NCI-H524 (cell line): ENCODE measurements at places on chromosomes 3 and 15.

GRCh38 chr3:158790901-158791589 lies 10.8 kb upstream of the MFSD1 start:
- peak; percentile 46 for DNase-seq

GRCh38 chr3:76497636-76498035 lies 542.3 kb upstream of the ROBO2 start:
- no peak for DNase-seq

DNA sequence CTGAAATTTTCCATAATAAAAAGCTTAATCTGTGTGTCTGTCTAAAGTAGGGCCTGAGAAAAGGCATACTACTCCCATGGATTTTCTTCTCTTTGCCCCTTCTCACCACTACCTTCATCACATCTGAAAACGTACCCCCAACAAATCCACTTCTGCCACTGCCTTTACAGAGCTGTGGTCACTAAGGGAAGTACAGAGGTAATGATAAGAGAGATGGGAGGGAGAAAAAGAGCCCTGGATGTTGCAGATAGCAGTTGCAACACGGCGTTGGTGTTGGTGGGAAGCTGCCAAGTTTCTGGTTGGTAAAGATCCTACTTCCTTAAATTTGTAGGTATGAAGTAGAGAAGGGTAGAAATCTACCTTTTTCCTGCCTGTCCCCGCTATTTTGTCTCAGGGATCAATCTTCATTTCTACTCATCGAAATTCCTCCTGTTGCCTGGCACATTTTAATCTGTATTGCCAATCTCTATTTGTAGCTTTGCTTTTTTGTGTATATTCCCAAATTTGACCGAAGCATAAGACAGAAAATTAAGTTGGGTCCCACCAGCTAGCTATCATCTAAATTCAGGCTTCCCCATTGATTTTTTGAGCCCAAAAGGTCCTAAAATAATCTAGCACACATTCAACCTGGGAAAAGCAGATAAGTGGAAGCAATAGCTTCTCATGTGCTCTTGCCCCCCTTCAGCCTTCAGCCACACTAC lies 102.9 kb downstream of the TFDP2 start:
- no peak for DNase-seq

DNA sequence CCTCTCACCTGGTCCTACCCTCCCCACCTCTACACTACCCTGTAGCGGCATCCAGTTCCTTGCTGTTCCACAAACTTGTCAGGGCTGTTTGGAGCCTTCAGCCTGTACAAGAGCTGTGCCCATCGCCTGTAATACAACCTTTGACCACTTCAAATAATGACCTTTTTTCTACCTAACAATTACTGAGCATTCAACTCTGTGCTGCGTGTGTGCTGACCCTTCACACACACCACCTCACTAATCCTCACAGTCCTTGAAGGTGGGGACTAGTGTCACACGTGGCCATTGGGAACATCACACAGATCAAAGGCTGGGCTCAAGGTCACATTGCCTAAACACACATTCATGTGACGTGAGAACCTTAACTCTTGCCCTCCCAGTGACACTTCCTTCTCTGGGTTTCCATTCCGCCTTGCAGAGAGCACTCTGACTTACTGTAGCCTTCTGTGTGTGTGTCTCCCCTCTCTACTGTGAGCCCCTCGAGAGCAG lies 3.1 kb downstream of the C3orf20 start:
- DNase-seq, result no peak

- DNase-seq, result no peak
Observed at GRCh38 chr15:74250266-74250665, 14.1 kb downstream of the CCDC33 start.

DNA sequence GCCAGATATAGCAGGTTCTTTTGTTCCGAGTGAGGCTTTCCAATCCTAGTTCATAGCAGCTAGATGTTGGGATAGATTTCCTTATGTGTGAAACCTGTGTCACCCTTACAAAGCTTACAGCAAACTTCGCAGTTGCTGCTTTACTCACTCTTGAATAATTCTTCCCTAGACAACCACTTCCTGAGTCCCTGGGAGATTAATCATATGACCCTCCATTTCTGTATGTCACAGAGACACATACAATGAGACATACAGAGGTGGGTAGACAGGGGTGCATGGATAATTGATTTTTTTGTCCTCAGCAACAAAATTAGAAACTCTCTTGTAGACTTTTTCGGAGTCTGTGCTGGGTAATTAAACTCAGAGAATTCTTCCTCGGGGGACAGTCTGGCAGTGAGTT lies 163.2 kb downstream of the NSUN3 start:
- no peak for DNase-seq

- no peak for DNase-seq
Observed at GRCh38 chr3:73228437-73228836, 167.0 kb downstream of the EBLN2 start.

GRCh38 chr3:164897342-164897741 lies 181.0 kb downstream of the SI start:
- DNase-seq, result no peak

GRCh38 chr3:10968401-10968800 lies 24.1 kb upstream of the SLC6A1 start:
- no peak for DNase-seq

GRCh38 chr3:120495809-120496208 lies 45.0 kb upstream of the FSTL1 start:
- DNase-seq, result no peak

DNA sequence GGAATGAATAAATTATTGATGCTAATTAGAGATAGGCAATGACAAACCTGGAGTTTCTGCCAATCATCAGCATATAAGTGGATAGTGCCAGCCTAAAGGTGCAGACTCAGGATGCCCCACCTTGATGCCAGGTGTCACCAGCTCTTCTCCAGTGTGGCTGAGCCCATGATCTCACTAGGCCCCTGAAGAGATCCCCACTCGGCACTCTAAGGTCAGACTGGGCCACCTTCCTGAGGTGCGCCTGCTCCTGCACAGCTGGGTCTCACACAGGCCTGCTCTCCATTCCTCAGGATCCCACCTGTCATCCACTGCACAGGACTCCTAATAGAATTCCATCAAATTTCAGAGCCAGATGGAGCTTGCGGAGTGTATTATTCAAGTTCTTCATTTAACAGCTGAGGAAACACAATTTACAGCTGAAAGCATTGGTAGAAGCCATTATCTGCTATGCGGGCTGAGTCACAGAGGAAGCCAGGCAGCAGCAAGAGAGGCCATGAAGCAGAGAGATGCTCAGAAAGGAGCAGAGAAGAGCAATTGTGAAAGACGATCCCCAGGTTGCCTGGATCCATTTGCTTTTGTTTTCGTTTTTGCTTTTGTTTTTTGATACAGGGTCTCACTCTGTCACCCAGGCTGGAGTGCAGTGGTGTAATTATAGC lies 25.1 kb upstream of the FSTL1 start:
- peak; percentile 12 for DNase-seq

DNA sequence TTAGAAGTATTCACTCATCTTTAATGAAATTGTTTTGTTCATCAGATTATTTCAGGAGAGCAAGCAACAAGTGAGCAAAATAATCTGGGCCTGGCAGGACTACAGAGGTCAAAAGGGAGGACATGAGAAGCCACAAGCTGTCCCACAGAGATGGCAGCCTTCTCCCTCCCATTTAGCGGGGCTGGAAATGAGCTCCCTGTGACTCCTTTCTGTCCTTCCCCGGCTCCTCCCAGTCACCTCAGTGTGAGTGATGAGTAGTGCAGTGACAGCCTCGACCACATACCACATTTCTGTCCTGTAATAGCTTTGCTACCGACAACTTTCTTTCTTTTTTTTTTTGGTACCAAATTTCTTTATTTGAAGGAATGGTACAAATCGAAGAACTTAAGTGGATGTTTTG lies 38.0 kb downstream of the RAB7A start:
- no peak for DNase-seq

GRCh38 chr15:66404532-66404931 lies 17.8 kb downstream of the MAP2K1 start:
- DNase-seq, result no peak

DNA sequence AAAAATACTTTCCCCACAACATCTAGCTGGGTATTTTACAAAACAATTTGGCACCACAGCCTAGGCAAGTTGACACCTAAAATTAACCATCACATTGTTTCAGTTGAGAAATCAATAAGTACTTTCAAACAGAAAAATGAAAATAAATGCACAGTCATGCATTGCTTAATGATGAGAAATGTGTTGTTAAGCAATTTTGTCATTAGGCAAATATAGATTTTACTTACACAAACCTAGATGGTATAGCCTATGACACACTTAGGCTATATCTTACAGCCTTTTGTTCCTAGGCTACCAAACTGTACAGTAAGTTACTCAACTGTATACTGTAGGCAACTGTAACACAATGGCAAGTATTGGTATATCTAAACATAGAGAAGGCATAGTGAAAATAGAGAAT lies 608.6 kb upstream of the BCHE start:
- no peak for DNase-seq

GRCh38 chr15:88949734-88950400 lies 36.7 kb upstream of the MFGE8 start:
- no peak for DNase-seq

GRCh38 chr3:169509359-169509758 lies 154.2 kb downstream of the MECOM start:
- no peak for DNase-seq

DNA sequence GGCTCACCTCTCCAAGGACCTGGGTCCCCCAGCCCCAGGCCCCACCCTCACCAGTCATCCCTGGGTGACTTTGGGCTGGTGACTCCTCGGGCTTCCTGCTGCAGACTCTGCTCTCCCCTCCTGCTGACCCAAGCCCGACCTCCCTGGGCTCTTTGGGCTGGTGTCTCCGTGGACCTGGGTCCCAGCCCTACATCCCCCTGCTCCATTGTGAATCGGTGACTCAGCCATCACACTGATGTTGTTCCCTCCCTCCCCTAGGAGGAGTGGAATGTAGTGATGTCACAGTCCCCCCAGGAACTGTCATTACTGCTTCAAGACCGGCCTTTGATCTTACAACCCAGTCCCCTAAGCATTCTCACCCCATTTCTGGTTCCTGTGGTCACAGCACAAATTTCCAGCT lies 83.7 kb downstream of the ADAMTS7 start:
- no peak for DNase-seq

- DNase-seq, result no peak
Observed at GRCh38 chr3:23319366-23320312, 116.5 kb downstream of the UBE2E2 start.

DNA sequence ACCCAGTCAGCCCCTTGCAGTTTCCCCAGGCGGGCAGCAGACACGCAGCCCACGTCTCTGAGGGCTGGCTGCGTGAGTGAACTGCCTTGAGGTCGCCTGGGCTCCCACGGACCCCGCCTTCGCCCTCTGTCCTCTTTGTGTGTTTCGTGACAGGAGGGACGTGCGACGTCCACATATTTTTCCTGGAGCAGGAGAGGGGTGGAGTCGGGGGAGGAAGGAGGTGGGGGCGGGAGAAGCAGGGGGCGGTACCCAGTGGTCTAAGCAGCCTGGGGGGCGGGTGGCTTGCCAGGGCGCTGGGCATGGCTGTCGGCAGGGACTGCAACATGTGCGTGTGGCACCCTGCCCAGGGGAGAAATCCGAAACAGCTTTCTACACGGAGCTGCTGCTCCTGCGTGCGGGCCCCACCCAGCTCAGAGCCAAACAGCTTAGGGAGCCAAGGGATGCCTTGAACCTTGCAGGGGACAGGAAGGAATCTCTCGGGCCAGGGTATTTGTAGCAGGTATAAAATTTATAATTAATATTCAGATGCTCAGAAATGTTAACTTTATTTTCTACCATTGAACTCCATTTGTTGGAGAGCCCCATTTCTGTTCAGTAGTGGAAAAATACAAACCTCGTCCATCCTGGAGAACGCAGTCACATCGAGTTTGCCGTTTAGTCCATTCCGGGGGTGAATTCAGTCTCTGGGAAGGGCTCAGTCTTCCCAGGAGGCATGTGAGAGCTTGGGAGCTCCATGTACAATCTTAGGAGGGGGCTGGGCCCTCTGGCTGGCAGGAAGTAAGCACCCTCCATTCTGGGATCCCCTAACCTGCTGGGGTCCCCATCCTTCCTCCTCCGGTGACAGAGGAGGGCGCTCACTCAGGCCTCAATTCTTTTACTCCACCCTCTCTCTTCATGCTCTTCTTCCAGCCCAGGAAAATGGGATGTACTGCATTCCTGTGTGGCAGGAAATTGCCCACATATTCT lies 79.1 kb upstream of the MEF2A start:
- DNase-seq, result peak; percentile 95

DNA sequence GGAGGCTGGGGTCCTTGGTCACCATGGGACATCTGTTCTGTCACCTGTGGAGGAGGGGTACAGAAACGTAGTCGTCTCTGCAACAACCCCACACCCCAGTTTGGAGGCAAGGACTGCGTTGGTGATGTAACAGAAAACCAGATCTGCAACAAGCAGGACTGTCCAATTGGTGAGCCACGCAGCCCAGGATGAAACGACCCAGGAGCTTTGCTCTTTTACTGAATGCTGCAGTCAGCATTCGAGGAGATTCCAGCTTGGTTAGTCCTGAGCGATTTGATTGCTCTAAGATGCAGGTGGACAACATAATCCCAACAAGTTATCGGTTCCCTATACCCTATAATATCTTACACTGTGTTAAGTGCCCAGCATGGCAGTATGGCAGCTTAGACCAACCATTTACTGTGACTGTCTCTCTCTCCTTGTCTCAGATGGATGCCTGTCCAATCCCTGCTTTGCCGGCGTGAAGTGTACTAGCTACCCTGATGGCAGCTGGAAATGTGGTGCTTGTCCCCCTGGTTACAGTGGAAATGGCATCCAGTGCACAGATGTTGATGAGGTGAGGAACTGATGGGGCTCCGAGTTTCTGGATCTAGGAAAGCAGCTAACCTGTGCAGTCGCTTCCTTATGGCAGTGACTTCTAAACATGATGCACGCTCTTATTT lies 7.8 kb downstream of the THBS1 start:
- DNase-seq, result no peak

GRCh38 chr15:89198196-89198595 lies 23.2 kb downstream of the RLBP1 start:
- no peak for DNase-seq

GRCh38 chr3:187717572-187717971 lies 15.2 kb upstream of the RTP2 start:
- no peak for DNase-seq

- DNase-seq, result no peak
Observed at GRCh38 chr3:55687526-55687925, 200.4 kb upstream of the WNT5A start.

DNA sequence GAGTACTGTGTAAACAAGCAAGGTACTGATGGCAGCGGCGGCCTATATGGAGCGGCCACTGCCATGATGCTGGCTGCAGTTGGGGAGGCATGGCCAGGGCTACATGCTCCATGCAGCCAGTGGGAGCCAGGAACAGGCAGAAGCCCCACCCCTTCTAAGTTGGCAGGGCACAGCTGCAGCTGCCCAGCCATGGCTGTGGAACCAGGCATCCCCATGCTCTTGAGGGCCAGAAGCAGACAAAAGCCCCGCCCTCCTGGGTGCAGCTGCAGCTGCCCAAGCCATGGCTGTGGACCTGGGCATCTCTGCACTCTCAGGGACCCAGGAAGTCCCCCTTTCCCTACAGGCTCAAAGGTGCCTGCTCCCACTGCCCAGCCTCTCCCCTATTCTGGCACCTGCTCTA lies 150.9 kb downstream of the FMN1 start:
- DNase-seq, result no peak

DNA sequence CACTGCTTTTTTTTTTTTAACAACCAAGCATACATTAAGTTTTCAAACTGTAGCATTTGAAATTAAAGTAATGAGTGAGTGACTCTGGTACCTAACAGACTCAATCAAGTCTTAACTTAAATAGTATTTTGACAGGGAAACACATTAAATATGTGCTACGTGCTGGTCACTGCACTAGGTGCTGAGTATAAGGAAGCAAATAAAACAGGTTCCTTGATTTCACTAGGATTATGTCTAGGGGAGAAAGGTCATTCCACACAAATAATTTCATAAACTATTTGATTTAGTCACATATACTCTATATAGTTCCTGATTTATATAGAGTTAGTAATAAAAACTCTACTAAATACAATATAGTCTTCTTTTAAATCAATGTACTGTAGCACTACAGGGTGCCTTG lies 89.4 kb downstream of the SUCLG2 start:
- DNase-seq, result no peak
